ENCODE measurements at places on chromosomes 12 and 14.

GRCh38 chr12:43306066-43306465, 245.9 kb downstream of the ADAMTS20 start:
- no peak for DNase-seq

DNA sequence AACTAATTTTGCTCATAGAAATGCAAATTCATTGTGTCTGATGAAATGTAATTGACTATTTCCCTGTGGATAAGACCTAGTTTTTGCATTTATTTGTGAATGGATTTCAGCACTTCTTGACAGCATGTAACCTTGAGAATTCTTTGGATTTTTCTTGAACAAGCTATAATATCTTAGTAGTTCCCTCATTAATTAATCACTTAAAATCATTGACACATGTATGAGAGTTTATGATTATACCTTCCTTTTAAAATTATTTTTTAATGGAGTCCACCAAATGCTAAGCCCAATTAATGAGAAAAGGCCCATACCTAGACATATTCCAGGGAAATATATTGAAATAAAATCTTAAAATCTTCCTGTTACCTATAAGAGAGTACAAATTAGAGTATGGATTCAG, 16.8 kb downstream of the GLIPR1L2 start:
- DNase-seq, result no peak

DNA sequence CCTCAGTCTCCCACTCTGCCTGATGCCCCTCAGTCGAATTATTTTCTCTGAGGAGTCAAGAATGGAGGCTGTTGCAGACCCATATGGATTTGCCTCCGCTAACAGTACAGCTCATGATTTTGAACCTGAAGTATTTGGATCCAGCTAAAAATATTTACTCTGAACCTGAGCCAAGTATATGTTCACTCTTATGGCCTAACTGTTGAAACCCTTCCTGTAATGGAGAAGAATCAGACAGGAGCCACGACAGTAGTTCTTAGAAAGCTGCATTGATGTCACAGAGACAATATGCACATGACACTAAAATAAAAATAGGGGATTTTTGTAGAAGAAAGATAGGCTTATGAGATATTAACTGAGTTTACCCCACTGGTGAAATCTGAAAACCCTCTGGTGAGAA, 1128.3 kb upstream of the FLRT2 start:
- DNase-seq, result no peak

DNA sequence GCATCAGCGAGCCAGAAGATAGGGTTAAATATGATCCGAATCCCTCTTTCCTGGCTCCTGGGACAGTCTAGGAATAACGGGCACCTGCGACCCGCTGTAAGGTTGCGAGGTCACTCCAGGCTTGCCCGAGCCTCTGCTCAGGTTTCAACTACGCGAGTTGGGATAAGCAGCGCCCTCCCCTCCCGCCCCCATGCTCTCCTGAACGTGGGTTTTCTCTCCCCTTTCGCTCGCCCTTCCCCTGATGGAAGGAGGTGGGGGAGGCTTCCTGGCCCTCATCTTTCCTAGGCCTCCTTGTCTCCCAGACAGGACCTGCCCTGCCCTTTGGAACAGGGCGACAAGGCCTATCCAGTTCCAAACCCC, 753 bp upstream of the ATP5MC2 start:
- DNase-seq, result no peak

- DNase-seq, result no peak
Observed at GRCh38 chr14:51070726-51071125, 24.2 kb downstream of the TRIM9 start.

DNA sequence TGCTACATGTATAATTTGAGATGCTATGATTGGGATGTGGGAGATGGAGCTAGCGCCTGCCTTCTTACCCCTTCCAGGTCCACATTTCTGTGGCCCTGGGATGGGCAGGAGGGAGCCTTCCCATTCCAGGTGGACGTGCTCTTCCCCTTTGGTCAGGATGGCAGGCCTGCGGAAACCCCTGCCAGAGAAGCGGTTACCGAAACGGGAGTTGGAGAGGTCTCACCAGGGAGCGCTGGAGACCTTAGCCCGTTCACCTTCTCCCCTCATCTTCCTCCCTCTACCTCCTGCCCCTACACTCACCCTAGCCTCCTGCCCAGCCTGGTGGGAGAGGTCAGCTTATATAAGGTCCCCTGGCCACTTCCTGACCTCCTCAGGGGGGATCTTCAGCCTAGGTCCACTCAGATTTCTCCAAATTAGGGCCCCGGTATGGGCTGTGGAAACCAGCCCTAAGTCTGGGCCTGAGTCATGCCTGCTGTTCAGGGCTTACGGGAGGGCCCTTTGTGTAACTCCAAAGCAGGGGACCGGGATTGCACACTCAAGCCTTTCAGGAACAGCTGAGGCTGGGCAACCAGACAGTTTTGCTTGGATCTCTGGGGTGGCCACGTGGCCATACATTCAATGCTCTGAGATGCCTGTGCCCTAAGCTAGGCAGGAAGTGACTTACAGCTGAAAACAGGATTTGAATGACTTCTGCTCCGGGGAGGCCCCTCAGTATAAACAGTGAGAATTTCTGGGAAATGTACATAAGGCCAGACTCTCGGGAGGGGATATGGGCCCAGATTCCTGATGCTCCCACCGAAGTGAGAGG, 10.2 kb upstream of the MEG3 start:
- DNase-seq, result no peak

DNA sequence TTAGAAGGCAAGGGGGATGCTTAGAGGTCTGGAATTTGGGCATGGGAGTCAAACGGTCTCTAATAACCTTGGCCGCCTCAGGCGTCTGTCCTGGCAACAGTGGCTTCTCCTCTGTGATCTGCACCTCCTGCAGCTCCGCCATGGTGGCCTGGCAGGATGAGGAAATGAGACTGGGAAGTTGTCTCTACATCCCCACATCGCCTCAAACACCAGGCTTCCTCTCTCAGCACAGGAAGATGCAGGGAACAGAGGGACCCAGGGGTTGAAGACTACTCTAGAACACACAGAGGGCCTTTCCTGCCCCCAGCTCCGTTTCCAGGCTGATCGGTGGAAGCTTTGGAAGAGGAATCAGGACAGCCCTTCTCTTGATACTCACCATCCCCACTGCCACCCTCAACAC, 1.7 kb downstream of the NDRG2 start:
- no peak for DNase-seq

DNA sequence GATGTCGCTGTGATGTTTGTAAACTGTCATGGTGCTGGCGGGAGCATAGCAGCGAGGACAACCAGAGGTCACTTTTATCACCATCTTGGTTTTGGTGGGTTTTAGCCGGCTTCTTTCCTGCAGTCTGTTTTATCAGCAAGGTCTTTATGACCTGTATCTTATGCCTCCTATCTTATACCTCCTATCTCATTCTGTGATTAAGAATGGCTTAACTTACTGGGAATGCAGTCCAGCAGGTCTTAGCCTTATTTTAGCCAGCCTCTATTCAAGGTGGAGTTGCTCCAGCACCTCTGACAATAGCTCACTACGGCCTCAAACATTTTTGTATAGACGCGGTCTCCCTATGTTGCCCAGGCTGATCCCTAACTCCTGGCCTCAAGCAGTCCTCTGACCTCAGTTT, 53.7 kb downstream of the B4GALNT3 start:
- no peak for DNase-seq

DNA sequence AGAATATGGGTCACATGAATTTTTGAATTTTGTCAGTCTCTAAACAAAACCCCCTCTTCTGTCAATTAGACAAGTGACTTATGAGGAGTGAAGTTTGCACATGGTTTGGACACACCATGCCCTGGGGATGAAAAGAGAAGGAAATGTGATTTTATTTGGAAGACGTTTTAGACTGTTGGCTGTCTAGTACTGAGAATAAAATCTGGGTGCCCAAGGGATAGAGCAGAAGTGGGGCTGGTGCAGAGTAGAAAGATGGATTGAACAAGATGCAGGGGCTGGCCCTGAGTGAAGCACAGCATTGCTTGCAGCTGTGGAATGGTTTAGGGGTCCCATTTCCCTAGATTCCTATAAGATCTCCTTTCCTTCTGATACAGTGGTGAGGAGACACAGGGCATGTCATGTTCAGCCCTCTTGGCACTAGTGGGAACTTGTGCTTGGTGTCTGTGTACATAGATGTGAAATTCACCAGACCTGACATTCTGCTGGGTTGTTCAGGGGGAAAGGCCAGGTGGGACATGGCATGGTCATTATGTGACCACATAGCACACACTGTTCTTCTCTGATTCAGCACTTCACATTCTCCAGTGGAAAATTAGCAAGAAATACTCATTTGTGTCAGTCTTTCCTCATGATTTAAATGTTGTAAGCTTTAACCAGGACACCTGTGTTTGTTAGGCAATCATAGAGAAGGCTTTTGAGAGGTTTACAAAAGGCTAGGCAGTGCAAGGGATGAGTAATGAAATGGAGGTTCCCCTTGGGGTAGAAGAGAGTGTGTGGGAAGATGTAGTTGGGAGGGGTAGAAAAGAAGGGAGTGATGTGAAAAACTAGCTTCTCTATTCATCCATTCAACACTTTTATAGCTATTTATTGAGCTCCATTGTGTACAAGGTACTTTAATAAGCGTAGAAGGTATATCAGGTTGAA, 202.3 kb upstream of the IGF1 start:
- no peak for DNase-seq

DNA sequence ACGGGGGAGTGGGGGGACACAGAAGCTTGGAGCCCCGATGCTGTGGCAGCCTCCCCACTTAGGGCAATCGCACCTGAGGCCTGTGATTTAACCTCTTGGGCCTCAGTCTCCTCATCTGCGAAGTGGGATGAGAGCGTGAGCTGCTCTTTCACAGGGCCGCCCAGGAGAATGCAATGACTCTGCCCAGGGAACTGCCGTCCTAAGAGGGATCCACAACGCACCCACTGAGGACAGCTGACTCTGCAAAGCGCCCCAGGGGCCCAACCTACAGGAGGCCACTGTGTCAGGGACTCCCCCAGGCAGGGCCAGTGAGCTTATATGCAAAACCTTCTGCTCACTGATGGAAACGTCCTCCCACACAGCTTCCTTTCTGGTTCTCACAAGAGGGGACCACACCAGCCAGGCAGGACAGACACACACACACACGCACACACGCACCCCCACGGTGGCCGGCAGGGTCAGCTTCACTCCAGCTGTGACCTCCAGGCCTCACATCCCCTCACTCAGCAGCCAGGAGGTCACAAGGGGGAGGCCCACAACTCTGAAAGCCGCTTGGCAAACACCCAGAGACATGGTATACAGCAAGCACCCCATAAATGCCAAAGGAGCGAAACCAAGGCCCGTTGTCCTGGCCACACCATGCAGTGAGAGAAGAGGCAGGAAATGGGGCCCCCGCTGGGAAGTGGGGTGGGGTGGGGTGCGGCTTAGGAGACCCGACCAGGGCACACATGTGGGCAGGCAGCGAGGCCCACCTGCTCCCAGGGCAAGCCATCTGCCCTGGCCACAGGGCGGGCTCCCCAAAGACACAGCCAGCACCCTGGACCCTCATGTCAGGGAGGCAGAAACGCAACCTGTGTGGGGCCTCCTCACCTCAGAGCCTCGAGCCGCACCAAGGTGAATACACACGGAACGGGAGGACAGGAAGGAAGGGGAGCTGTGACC, 73.3 kb downstream of the NCOR2 start:
- no peak for DNase-seq

- DNase-seq, result peak; percentile 78
Observed at GRCh38 chr12:122980183-122981035, at the start of gene ARL6IP4. Gene ARL6IP4, plus strand, starts transcription at chr12:122980681. Its CDS starts 459 bp downstream, at chr12:122981140.

DNA sequence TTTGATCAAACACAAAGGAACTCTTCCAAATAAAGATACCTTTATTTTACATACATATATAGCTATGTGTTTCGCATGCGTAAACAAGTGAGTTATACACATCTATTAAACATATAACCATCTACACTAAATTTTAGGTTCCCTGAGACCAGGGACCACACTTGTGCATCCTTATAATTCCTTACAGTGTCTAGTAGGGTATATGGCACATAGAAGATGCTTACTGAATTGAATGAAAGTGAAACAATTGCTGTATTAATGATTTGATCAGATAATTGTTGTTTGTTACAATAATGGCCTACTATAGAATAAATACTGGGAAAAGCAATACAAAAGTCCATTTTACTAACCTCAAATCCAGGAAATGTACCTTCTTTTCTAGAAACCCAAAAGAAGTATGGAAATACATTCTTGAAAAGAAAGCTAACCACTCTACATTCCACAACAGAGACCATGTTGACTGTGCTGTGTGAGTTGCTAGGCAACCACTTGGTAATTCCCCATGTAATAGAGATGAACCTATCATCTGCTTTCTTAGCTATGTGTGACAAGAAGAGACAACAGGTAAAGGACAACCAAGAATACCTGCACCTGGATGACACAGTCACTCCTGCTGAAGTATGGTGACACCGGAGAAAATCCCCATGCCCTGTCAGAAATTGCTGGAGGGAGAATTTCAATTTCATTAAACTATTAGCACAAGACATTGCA, 11.9 kb upstream of the CIPC start:
- DNase-seq, result no peak

GRCh38 chr12:109738209-109738608, 24.6 kb downstream of the FAM222A start:
- no peak for DNase-seq

DNA sequence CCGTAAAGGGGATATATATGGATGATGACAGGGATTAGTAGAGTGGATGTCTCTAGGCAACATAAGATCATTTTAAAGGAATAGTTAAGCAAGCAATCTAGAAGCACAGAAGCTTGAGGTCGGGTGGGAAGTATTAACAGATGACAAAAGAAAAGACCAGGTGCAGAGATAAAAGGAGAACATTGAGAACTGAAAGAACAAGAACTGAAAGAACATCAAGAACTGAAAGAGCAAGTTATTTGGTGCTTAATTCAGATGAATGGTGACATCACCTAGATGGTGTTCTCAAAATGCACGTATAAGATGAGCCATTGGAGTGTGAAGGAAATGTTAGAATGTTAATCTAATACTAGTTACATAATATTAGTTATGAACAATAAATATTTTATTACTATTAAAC, 224.0 kb upstream of the PDE3A start:
- DNase-seq, result no peak

- DNase-seq, result no peak
Observed at GRCh38 chr12:75721796-75722195, 210.4 kb upstream of the KRR1 start.

- DNase-seq, result no peak
Observed at GRCh38 chr12:54725233-54725843, 77.2 kb upstream of the DCD start.

GRCh38 chr12:123715195-123715594, 3.0 kb downstream of the ATP6V0A2 start:
- no peak for DNase-seq

DNA sequence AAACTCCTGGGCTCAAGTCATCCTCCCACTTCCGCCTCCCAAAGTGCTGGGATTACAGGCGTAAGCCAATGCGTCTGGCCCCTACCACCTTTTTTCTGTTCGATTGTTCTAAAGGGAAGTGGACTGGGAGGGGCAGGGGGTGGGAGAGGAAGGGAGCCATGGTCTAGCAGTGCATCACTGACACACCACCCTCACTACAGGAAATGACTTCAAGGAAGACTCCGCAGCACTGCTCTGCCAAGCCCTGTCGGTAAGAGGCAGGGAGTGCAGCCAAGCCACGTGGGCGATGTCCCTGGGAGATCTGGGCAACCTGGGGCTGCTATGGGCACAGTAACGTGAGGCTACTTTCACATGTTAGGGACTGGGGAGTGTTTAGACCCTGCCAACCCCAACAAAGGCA, 18.0 kb downstream of the LRRC74A start:
- DNase-seq, result no peak

- DNase-seq, result no peak
Observed at GRCh38 chr14:90726656-90727055, 89.6 kb downstream of the TTC7B start.
